ENCODE measurements at places on chromosomes 6 and 20.

DNA sequence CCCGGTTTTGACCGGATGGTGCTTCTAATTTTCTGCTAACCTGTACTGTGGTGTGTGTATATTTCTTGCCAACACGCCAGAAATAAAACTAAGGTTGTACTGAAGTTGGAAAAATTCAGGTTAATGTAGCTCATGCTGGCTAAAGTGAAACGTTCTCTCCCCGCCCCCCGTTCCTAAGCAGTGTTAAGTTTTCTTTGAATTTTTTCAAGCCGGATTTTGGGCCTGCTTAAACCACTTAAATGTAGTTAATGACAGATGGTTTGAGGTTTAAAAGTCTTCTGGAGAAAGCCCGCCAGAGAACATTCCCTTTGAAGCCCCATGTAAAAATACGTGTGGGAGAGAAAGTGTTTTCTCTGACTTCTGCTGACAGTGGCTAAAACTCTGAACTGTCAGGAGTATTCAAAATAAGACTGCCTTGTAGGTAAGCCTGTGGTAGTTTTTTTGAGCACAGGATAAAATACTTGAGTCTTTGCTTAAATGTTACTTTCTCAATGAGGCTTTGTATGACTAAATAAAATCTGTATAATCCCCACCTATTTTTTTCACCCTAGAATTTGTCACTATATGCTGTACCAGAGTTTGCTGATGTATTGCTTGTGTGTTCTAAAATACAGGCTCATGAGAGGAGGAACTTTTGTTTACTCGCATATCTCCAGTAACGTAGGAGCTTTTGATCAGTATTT lies 101.3 kb downstream of the OR2B2 start:
- no peak for DNase-seq

- no peak for DNase-seq
These were observed 107.9 kb upstream of the SRSF6 start for GRCh38 chr20:43349841-43350240.

GRCh38 chr6:109117346-109118035 lies 22.2 kb downstream of the CEP57L1 start:
- DNase-seq = no peak

GRCh38 chr6:167000759-167001158 lies 1.6 kb downstream of the CEP43 start:
- DNase-seq = no peak

DNA sequence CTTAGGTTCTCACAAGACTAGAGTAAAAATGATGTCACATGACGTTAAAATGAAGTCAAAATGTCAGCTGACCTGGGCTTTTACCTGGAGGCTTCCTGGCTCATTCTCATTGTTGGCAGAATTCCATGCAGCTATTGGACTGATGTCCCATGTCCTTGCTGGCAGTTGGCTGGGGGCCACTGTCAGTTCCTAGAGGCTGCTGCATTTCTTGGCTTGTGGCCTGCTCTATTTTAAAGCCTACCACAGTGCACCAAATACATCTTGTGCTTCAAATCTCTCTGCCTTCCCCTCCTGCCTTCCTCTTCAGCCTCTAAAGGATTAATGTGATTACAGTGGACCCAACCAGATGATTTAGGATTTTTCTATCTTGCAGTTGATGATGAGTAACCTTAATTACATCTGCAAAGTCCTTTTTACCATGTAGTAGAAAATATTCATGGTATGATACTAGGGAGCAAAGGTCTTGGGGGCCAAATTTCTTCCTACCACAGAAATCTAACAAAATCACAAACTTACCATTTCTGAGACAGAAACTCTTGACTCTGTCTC lies 81.9 kb downstream of the FIG4 start:
- DNase-seq = no peak

DNA sequence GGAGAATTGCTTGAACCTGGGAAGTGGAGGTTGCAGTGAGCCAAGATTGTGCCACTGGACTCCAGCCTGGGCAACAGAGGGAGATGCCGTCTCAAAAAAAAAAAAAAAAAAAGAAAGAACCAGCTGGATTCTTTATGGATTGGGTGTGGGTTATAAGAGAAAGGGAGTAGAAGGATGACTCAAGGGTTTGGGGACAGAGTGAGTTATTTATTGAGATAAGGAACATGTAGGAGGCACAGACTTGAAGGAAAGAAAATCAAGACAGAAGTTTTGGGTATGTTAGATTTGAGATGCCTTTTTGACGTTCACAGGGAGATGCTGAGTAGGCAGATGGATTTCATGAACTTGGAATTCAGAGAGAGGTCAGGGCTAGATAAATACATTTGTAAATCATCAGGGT lies 47.6 kb downstream of the KIZ start:
- DNase-seq = no peak

GRCh38 chr20:56465997-56466396 lies 2.4 kb upstream of the RTF2 start:
- no peak for DNase-seq

GRCh38 chr6:57313711-57314471 lies 3.5 kb upstream of the PRIM2 start:
- no peak for DNase-seq

- DNase-seq = no peak
These were observed 8.8 kb downstream of the WFDC3 start for GRCh38 chr20:45782890-45783289.

DNA sequence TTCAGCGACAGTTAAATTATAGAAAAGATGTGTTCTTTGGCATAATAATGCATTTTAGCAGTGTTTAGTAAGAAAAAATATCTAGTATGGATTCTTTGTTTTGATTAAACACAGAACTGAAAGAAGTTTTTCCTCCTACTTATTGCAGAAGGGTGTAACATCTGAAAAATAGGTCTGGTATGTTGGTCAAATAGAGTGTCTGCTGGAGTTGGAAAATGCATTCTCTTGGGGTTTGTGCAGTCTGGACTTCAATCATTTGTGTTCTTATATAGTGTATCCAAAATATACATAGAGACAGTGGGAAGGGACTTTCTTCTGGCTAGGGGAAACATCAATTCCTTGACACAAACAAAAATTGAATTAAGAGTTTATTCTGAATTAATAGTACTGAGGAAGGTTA lies 132.4 kb upstream of the MAN1A1 start:
- no peak for DNase-seq

- no peak for DNase-seq
These were observed 153.6 kb upstream of the CST7 start for GRCh38 chr20:24795436-24795835.

- DNase-seq = no peak
These were observed 18.3 kb downstream of the RPS6KA2 start for GRCh38 chr6:166608774-166609173.

- no peak for DNase-seq
These were observed 128.8 kb downstream of the PHF3 start for GRCh38 chr6:63764318-63764916.

DNA sequence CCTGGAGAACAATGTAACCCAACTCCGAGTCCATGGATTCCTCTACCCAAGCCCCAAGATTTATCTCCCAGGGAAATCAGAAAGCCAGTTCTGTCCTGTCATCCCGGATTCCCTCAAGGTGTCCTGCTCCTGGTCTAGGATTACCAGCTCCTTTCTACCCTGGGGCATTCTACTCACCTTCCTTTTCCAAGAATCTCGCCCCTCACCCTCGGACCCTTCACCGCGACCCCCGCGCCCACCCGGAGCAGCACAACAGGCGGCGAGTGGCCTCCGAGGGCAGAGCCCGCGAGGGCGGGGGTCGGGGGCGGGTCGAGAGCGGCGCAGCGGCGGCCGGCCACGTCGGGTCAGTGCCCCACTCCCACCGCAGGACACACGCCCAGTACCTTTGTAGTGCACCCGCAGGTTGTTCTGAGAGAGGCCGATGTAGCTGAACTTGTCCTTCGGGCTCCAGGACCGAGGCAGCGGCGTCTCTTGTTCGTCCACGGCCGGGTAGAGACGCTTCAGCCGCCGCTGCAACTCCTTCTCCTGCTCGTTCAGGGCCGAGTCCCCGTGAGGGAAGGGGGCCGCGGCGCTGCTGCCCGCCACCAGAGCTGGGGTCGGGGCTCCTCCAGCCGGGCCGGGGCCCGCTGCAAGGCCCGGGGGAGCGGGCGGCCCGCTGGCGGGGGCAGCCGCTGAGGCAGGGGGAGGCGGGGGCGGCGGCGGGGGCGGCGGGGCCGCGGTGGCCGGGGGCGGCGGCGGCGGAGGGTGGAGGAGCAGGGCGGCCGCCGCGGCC lies 897 bp downstream of the RANBP9 start:
- no peak for DNase-seq

DNA sequence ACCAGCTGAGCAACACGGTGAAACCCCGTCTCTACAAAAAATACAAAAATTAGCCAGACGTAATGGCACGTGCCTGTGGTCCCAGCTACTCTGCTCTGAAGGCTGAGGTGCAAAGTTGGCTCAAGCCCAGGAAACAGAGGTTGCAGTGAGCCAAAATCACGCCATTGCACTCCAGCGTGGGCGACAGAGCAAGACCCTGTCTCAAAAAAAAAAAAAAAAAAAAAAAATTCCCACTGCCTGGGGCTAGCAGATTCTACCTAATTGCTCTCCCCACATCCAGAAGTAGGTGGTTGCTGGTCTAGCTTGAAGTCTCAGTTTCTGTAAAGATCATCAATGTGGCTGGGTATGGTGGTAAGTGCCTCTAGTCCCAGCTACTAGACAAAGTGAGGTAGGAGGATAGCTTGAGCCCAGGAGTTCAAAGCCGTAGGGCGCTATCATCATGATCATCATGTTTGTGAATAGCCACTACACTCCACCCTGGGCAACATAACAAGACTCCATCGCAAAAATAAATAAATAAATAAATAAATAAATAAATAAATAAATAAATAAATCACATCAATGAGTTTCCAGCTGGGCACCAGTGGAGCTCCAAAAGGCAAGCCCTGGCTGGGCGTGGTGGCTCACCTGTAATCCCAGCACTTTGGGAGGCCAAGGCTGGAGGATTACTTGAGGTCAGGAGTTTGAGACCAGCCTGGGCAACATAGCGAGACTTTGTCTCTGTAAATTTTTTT lies 6.3 kb upstream of the AP5S1 start:
- DNase-seq = no peak

DNA sequence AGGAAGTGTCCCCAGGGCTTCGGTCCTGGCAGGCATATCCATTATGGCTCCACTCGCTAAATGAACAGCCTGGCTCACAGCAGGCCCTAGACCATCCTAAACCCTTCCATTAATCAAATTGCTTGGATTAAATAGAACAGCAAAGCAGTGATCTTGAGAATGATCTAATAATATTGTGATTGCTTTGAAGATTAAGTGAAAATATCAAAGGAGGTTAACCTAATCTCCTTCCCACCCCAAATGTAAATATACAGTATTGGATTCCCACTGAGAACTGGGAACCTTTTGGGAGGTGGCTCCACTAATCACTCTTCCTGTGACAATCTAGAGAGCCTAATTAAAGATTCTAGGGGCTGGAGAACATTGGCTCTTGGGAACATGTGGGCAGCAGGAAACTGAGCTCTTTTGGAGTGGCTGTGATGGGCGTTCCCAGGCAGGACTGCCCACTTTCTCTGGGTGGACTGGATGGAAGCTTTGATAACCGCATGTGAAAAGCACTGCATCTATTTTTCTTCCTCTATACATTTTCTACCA lies 68.3 kb upstream of the FRMD1 start:
- DNase-seq = no peak

GRCh38 chr6:132261354-132261753 lies 139.9 kb downstream of the MOXD1 start:
- no peak for DNase-seq

GRCh38 chr6:10403385-10404106 lies 11.3 kb downstream of the TFAP2A start:
- DNase-seq = no peak

DNA sequence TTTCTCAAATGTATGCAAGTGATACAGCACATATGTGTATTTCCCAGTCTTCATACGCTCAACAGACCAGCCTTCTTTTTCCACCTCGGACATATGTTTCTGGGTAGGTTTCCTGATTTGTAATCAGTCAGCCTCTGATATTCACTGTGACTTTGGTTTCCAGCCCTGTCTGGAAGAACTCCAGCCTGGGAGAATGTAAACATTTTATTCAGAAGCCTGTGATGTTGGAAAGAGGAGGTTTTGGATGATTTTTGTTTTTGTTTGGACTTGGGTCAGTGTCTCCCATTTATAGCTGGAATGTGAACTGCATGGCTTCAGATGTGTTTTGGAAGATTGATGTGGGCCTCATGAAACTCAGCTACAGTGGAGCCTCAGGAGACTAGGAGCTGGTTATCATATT lies 172.2 kb upstream of the CENPW start:
- DNase-seq = no peak

DNA sequence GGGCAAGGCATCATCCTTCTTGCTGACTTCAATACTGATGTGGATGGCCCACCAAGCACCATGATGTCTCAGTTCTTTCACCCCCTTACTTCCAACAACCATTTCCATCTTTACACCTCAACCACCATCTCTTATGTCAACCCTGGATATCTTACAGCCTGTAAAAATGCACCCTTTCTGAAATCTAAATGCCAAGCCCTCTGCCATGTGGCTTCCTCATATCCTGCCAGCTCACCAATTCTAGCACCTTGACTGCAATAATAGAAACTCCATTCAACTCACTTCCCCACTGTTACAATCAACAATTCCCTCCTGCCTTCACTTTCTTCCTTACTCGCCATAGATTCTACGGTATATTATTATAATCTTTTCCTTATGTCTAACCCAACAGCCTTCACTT lies 57.9 kb downstream of the LY86 start:
- no peak for DNase-seq

GRCh38 chr6:15952231-15953151 lies 176.4 kb upstream of the MYLIP start:
- DNase-seq = no peak

Data from NCI-H1048 (cell line).